ENCODE measurements at places on chromosomes 5 and 9. TPM values are rescaled to one million over a fixed set of nuclear protein-coding genes. Genes with fewer than 3 reads are reported as not detected.

- no peak for DNase-seq
These were observed 14.5 kb downstream of the SURF6 start for GRCh38 chr9:133321411-133321935.

GRCh38 chr9:129838707-129839259 is 3.5 kb downstream of the USP20 start:
- no peak for DNase-seq

The SLC34A3 gene
- 0.16 TPM for total RNA-seq

DNA sequence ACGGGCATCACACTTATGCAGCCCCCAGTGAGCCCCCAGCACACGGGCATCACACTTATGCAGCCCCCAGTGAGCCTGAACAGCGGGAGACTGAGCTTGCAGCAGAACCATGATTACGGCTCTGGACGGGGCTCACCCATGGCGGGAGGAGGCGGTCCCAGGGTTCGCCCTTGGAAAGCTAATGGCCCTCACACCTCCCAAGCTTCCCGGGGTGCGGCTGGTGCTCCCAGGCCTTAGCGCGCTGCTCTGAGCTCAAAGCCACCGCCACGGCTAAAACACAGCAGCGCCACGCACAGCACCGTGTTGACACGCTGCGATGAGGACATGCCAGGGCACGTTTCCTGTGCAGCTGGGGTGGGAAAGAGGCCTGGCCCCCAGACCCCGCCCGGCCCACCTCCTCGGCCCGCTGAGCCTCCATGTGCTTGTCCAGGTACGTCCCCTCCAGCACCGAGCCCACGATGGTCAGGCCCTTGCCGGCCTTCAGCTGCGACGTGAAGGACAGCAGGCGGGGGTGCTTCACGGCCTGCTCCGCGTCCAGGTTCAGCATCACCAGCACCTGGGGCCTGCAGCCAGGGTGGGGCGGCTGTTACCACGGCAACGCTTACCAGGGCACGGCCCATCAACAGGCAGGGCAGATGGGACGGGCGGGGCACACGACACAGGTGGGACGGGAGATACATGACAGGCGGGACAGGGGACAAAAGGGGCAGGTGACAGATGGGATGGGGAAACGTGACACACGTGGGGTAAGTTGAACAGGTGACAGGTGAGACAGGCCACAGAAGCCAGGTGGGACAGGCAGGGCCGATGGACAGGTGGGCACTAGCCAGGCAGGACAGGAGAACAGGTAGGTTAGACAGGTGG is 38.4 kb downstream of the SLC12A7 start:
- no peak for DNase-seq

The SWI5 gene
- total RNA-seq, result 5.5 TPM

DNA sequence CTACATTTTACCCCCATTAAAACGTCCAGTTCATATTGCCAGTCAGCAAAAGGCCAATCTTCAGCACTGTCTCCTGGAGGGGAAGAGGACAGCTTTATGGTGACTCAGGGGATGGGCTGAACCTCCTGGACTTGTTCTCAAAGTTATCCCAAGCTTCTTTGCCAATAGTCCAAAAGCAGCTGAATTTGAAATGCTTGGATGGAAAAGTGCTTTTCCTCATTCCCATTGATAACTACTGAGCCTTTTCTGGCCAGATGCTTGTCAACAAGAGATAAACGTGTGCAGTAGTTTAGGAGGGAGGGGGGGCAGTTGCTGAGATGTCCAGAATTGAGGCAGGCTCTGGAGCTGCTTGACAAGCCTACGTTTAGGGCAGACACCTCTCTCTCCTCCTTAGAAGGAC is 43.5 kb downstream of the MTX3 start:
- DNase-seq, result no peak

The GPR21 gene
- 13.3 TPM for total RNA-seq

DNA sequence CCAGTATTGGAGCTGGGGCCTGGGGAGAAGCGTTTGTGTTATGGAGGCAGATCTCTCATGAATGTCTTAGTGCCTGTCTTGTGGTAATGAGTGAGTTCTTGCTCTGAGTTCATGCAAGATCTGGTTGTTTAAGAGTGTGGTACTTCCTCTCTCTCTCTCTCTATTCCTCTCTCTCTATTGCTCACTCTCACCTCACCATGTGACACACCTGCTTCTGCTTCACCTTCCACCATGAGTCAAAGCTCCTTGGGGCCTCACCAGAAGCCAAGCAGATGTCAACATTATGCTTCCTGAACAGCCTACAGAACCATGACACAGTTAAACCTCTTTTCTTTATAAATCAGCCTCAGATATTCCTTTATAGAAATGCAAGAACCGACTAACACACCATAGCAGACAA is 242.7 kb upstream of the ADRA1B start:
- DNase-seq, result no peak

The CAPSL gene
- not detected for total RNA-seq

- no peak for DNase-seq
These were observed 50.5 kb upstream of the EXOC3 start for GRCh38 chr5:392431-392988.

- DNase-seq, result no peak
These were observed 107.2 kb upstream of the DHFR start for GRCh38 chr5:80761966-80762365.

GRCh38 chr5:44332285-44332971 is 56.8 kb downstream of the FGF10 start:
- DNase-seq, result no peak

Measured in occipital lobe (tissue), 3 donors.